NAMALWA (cell line): ENCODE measurements at places on chromosomes 4 and X.

DNA sequence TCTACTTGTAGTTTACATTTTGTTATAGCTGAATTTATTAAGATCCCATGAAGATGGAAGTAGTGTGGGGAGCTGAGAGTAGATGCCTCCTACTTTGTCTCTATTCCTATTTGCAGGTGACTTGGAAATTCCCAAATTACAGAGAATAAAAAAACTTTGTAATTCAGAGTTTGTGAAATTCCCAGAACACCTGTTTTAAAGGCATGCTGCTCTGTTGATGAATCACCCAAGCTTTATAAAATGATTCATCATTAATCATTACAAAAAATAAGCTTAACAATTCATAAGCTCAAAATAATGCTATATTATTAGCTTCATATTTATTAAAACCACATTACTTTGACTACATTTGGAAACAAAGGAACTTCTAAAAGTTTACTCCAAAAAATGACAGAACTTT lies 856.3 kb downstream of the RPA4 start:
- no peak for DNase-seq

DNA sequence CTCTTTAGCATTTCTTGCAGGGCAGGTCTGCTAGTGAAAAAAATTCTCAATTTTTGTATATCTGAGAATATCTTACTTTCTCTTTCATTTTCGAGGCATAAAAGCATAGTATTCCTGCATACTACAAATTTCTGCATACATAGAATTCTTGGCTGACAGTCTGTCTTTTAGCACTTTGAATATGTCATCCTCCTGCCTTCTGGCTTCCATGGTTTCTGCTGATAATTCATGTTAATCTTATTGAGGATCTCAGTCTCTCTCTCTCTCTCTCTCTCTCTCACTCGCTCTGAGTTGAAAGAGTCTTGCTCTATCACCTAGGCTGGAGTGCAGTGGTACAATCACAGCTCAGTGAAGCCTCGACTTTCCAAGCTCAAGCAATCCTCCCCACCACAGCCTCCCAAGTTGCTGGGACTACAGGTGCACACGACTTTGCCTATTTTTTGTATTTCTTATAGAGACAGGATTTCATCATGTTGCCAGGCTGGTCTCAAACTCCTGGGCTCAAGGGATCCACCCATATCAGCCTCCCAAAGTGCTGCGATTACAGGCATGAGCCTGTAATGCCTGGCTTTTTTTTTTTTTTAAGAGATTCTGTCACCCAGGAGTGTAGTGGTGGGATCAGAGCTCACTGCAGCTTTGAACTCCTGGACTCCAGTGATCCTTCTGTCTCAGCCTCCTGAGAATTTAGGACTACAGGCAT lies 161.3 kb downstream of the FNIP2 start:
- no peak for DNase-seq

- no peak for DNase-seq
Observed at GRCh38 chr4:112923516-112923915, 125.9 kb upstream of the ANK2 start.

DNA sequence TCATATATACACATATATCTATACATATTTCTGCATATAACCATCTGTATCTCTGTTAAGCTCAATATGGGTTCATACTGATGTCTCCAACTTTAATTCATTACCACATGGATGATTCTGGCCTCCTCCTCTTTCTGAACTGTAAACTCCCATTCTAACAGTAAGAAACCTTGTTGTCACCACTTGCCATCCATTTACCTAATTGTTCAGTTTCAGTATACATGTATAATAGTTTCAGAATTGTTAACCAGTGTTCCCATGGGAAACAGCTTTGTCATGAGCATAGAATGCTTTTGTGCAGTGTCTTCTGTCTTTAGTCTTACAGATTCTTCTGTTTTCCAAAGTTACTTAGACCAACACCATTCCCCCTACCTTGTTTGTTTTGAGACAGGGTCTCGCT lies 35.9 kb downstream of the SLC9A6 start:
- DNase-seq, result no peak

GRCh38 chrX:17433965-17434364 lies 59.0 kb downstream of the NHS start:
- DNase-seq, result no peak

GRCh38 chrX:30875957-30876356 lies 13.1 kb downstream of the TAB3 start:
- no peak for DNase-seq

DNA sequence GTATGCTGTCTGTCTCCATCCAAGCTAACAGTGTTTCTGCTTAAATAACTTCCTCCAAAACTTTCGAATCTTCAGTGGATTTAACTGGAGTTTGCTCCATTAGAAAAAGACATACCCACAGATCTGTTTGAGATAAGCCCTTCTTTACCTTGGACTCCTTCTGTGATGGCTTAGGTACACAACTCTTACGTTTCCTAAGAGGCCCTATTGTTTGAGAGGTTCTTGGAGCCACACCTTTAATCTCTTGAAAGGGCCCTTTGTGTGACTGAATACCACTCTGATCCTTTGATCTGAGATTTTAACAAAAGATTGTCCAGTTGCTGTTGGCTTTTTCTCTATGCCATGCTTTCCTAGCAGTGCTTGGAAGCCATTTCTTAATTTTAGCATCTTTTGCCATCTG lies 92.5 kb downstream of the AKAP4 start:
- no peak for DNase-seq

DNA sequence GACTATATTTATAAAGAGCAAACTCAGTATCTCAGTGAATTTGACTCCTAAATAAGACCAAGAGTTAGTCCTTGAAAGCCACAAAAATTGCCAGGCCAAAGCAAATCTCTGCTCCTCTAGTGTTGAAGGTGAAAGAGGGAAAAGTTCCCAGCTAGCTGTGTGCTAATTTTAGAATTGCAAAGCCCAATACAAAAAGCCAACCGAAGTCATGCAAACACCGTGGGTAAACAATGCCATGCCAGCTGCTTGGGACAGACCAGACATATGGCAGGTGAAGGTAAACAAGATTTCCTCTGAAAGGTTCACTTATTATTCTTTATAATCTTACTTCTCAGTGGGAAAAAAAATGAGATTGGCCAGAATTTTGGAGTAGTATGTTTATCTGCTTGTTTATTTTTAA lies 80.5 kb upstream of the LNX1 start:
- no peak for DNase-seq

- peak; percentile 84 for DNase-seq
Observed at GRCh38 chr4:8228319-8229250, 29.5 kb downstream of the SH3TC1 start.

GRCh38 chr4:170589597-170590191 lies 499.9 kb upstream of the AADAT start:
- DNase-seq, result peak; percentile 73

GRCh38 chr4:55253948-55254593 lies 92.0 kb upstream of the SRD5A3 start:
- DNase-seq, result no peak

- no peak for DNase-seq
Observed at GRCh38 chrX:109537324-109537665, 651 bp downstream of the NXT2 start.

DNA sequence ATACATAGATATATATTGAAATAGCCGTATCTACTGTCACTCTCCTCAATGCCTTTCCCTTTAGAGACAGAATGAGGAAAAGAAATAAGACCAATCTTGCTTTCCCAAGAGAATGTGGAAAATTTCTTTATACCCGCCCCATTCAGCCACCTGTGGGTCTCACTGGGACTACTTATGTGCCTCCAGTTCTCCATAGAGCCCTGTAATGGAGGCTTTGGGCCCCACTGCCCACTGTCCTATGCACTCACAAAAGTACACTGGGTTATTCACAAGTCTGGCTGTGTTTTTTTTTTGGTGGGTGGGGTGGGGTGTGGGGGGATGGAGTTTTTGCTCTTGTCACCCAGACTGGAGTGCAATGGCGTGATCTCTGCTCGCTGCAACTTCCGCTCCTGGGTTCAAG lies 70.4 kb upstream of the ELOVL6 start:
- DNase-seq, result no peak

- no peak for DNase-seq
Observed at GRCh38 chr4:138668309-138668708, 347.3 kb upstream of the NOCT start.

GRCh38 chrX:21747558-21747957 lies 10.4 kb downstream of the SMPX start:
- no peak for DNase-seq

- DNase-seq, result no peak
Observed at GRCh38 chr4:151329217-151330007, 4.0 kb upstream of the SH3D19 start.

GRCh38 chrX:123756320-123756719 lies 23.5 kb upstream of the THOC2 start:
- no peak for DNase-seq

DNA sequence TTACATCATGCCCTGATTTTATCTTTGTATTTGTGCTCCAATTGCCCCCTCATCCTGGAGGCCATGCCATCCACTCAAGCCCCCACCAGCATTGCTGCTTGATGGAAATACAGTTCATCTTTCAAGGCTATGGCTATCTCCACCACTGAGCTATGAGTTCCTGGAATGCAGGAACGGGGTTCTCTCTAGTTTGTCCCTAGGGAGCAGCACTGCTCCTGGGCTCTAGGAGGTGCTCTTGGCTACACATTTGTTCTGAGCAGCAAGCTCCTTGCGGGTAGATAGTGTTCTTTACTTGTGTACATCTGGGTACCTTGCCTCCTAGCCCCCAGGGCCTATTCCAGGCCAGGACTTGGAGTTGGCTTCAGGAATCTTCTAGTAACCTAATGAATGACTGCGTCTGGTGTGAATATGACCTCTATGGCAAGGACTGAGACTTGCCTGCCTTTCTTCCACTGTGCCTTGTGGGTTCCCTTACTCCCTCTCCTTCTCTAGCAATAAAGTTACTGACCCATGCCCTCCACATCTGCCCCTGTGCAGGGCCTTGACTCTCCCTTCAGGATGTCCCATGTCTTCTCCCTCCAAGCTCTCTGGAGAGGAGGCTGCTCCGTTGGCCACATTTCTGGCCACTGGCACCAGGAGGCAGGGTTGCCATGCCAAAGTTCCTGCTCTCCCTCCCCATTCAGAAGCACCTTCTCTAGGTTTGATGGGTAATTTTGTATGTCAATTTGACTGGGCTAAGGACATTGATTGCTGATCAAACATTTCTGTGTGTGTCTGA lies 7.6 kb downstream of the CITED1 start:
- peak; percentile 11 for DNase-seq

DNA sequence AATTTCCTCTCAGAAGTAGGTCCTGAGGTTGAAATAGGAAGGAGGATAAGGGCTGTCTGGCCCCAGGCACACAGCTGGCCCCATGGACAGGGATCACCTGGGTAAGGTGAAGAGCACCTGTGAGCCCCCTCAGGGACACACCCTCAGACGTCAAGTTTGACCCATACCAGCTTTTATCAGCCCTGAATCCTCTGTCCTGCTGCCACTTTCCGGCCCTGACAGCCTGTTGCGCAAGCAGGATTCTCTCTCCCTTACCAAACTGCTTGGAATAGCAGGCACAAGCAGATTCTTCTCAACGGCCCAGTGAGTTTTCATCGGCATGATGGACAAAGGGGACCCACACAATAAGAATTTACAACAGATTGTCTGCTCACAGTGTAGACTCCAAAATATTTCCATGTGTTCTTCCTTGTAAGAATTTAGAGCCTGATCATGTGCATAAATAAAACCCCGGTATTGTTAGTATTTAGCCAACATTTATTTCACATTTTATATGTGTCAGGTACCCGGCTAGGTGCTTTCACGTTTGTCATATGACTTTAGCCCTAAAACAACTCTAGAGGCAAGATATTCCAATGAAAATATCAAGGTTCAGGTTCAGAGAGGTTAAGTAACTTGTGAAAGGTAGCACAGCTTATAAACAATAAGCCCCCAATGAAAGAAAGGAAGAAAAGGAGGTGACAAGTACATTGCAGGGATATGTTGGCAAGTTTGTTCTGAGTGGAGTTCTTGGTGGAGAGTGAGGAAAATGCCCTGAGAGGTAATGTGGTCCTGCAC lies 107.2 kb upstream of the KIT start:
- no peak for DNase-seq

DNA sequence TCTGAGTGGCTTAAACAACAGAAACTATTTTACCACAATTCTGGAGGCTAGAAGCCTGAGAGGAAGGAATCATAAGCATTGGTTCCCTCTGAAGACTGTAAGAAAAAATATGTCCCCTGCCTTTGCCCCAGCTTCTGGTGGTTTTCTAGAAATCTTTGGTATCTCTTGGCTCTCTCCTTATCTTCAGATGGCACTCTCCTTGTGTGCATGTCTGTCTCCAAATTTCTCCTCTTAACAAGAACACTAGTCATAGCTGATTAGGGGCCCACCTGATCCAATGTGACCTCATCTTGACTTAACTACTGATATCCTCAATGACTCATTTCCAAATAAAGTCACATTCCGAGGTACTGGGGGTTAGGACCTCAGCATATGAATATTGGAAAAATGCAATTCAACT lies 635.0 kb upstream of the NR3C2 start:
- no peak for DNase-seq

GRCh38 chr4:182930889-182931288 lies 13.7 kb upstream of the DCTD start:
- no peak for DNase-seq

DNA sequence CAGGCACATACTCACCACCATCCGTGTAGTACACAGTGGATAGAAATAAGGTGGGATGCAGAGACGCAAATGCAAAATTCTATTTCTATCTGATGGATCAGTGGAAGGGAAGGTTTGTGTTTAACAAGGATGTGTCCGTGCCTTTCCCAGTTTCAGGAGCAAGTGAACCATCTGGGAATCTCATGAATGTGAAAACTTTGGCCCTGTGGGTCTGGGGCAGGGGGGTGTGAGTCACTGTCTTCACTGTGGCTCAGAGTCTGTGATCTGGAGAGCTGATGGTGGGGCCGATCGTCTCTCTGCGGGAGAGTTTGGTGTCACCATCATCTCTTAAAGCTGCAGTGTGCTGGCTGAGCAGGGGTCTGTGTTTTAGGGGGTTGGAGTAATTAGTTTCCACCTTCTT lies 179.3 kb upstream of the STS start:
- no peak for DNase-seq

- DNase-seq, result no peak
Observed at GRCh38 chr4:103011378-103012025, 8.0 kb downstream of the SLC9B1 start.

- peak; percentile 64 for DNase-seq
Observed at GRCh38 chrX:119573840-119574393, 446 bp upstream of the UBE2A start.

- DNase-seq, result no peak
Observed at GRCh38 chrX:43551590-43551989, 104.5 kb upstream of the MAOA start.

- no peak for DNase-seq
Observed at GRCh38 chr4:171978216-171978615, 165.0 kb downstream of the GALNTL6 start.

GRCh38 chr4:121156822-121157769 lies 7.0 kb downstream of the TNIP3 start:
- DNase-seq, result no peak

- DNase-seq, result no peak
Observed at GRCh38 chrX:68203211-68203610, 230.1 kb downstream of the OPHN1 start.
